ENCODE measurements at places on chromosomes 4 and X. TPM values are rescaled to one million over a fixed set of nuclear protein-coding genes. Genes with fewer than 3 reads are reported as not detected.

SLC4A4 gene
- total RNA-seq = 4.6 TPM

ATXN3L gene
- not detected for total RNA-seq

PSAPL1 gene
- total RNA-seq = not detected

ACSL4 gene
- 50.7 TPM for total RNA-seq

PRICKLE3 gene
- total RNA-seq = 13.9 TPM

CXCR3 gene
- 145 TPM for total RNA-seq

HHIP gene
- total RNA-seq = not detected
